ENCODE measurements at places on chromosomes 3 and 15. TPM values are rescaled to one million over a fixed set of nuclear protein-coding genes. Genes with fewer than 3 reads are reported as not detected.

DGKG gene
- 1.4 TPM for total RNA-seq

GRK7 gene
- total RNA-seq = not detected

CCDC80 gene
- total RNA-seq = 0.75 TPM

CCDC39 gene
- not detected for total RNA-seq

DNA sequence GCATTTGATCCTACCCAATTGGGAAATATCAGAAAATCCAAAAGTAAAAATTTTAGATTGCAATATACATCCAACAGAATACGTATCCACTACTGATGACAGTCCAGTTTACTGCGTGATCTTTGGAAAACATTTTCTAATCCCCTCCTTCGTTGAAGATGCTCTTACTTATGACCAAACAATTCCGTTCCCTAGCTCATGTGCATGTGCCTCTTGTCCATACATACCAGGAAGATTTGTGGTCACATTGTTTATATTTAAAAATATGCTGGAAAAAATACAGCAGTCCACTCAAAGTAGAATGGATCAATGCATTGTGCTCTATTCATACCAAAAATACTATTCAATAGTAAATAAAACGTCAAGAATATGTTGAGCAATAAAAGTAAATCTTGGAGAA, 135.3 kb downstream of the CHL1 start:
- no peak for DNase-seq

- DNase-seq = no peak
Measured at GRCh38 chr3:182979674-182980191, 605 bp downstream of the DCUN1D1 start.

DNA sequence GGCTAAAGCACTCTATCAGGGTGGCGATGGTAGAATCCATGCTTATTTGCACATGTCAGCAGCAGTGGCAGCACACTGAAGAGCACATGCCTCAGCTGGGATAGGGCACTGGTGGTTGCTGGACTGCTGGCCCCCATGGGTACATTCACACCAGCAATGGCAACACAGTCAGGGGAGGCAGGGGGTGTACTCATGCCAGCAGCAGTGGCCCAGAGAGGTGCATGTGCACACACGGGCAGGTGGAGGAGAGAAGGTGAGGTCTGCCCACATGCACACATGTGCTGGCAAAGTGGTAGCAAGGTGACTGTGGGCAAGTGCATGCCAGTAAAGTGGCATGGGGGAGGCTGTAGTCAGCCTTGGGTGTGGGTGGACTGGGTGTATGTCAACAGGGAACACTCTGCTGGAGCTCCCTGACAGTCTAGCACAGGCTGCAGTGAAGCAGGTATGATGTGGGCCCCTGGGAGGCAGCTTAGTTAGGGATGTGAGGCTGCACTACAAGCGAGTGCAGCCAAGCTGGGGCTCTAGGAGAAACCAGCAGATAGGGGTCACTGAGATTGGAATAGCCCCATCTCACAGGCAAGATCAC, 53.9 kb upstream of the NPAP1 start:
- no peak for DNase-seq

GRCh38 chr3:168914662-168915061, 748.9 kb downstream of the MECOM start:
- DNase-seq = no peak

DNA sequence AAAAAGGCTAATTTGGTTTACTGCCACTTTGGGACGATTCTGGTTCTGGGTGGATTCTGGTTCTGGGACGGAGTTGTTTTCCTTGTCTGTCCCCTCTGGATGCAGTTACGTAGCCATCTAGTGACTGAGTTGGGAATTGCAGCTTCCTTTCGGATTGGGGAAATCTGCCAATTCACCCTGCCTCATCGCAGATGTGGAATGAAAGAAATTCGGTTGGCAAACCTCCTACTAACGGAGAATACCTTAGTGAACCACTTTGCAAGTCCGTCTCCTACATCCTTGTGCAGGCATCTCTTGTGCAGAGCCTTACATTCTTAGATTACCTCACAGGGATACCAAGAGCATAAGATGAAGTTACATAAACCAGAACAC, 31.5 kb upstream of the AP4E1 start:
- peak; percentile 79 for DNase-seq

- DNase-seq = no peak
Measured at GRCh38 chr3:53312832-53313231, 34.5 kb downstream of the DCP1A start.

GRCh38 chr3:15471861-15472260, 44.5 kb downstream of the EAF1 start:
- DNase-seq = no peak

GRCh38 chr15:40028193-40028592, 10.8 kb downstream of the SRP14 start:
- no peak for DNase-seq

DNA sequence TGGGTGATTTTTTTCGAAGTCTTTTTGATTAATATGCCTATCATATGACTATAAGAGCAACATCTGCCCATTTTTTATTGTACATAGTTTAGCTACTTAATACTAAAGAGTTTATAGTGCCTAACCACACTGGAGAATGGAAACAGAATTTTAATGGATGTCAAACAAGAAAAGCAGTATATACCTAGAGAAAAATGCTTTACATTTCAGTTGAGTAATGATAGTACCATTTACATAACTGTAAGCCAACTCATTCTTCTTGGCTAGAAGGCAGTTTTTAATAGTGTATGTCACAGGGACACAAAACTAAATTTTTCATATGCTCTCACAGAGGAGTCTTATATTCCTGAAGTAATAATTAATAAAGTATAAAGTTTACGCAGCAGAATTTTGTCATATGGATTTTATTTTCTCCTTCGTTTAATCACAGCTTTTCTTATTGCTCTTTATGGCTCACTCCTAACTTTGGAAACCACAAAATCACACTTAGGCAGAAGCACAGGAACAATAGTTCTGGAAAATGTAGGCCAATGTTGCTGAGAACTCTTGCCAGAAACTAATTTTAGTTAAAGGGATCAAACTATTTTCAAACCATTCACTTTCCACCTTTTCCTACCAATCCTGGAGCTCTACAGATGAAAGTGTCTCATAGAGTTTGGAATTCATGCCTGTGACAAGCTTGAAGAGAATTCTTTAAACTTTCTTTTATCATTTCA, 243.6 kb downstream of the ZIC1 start:
- DNase-seq = no peak
